ENCODE measurements at places on chromosomes 7 and 10.

GRCh38 chr7:105963038-105963667 lies at the start of gene CDHR3:
CDHR3 (plus strand) TSS chr7:105963264; CDS start chr7:105963319, 55 bp downstream.
- DNase-seq, result no peak

- DNase-seq, result no peak
Measured at GRCh38 chr7:147145194-147145593, 1028.6 kb downstream of the CNTNAP2 start.

- DNase-seq, result no peak
Measured at GRCh38 chr10:13862546-13863233, 275.9 kb downstream of the PRPF18 start.

- peak; percentile 59 for DNase-seq
Measured at GRCh38 chr10:30437031-30437841, 3.3 kb downstream of the MAP3K8 start.

DNA sequence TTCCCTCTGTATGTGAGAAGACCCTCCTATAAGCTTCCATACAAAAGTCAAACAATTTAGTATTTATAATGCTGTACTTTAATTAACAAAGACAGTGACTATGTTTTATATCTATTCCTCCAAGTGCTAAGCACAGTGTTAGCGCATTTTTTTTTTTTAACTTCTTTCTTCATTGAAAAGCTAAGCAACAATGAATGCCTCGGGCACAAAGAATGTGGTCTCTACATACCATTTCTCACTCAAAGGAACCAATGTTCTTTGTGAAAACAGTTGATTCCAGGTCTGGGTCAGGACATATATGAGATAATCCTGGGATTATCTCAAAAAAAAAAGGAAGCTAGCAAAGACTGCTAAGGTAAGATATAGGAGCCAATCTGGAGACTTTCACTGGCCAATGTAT lies 26.2 kb upstream of the REEP3 start:
- no peak for DNase-seq

- no peak for DNase-seq
Measured at GRCh38 chr10:70984986-70985722, 96.8 kb upstream of the PCBD1 start.

GRCh38 chr7:71826141-71826540 lies 586.0 kb downstream of the CALN1 start:
- DNase-seq, result no peak

GRCh38 chr7:158422887-158423560 lies 164.6 kb downstream of the PTPRN2 start:
- no peak for DNase-seq

DNA sequence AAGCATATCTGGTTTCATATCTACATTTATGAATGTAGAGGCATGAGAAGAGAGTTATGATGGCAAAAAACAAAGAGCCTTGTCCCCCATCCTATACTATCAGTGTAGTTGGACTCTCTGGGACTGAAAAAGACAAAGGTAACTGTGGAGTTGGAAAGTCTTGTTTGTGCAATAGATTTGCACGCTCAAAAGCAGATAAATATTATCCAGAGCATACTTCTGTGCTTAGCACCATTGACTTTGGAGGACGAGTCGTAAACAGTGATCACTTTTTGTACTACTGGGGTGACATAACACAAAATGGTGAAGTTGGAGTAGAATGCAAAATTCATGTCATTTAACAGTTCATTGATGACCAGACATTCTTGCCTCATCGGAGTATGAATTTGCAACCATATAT lies 85.2 kb upstream of the EGFR start:
- DNase-seq, result no peak

DNA sequence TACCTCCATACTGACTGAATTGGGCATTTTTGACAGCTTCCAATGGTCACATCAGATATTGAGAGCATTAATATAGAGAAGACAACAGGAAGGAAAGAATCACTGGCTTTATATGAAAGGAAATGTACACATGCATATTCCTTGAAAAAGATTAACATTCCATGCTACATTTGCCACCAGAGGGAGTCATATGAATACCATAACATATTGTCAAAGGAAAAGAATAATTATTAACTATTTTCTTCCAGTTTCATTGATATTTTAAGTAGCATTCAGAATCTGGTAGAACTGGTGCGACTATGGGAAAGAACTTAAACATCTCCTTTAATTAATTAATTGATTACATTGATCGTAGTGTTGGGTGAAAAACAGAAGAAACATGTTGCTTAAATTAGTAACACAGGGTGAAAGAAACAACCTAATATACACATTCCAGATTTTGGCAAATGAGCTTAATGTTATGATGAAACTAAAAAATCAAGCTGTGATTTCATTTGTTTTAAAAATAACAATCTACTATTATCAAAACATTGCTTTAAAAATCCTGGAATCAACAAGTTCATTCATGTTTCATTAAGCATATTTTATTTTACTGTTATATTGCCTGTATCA lies 71.5 kb downstream of the GPR85 start:
- DNase-seq, result peak; percentile 16

DNA sequence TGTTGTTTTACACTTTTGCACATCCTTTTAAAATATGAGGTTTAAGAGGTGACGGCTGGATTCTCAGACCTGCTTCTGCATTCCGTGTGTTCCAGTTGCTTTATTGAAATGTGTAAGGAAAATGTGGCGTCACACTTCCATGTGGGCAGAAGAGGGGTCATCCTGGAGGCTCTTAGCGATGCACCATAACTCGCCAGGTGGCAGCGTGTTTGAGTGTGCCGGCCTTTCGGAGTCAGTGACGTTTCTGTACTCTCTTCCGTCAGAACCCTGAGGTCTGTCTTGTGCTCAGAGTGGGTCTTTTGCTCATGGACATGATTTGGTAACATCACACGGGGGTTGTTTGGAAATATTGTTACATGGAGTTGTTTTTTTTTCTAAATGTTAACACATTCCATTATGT lies 9.1 kb downstream of the PPP2R2D start:
- DNase-seq, result no peak

DNA sequence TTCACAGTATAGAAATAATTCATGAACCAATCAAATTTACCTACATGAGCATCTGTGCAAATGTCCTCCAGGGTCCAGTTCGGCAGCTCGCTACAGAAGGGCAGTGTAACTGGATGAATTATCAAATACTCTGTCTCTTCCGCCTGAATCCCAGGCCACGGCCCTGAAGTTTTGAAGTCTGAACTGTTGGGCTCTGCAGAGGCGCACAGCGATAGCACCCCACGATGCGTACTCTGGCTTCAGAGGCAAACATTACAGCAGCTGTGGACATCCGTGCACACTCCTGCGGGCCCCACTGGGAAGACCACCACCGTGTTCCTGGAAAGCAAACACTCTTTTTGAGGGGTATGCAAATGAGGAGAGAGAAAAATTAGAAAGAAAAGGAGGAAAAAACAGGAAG lies 259.8 kb upstream of the TCERG1L start:
- DNase-seq, result no peak

GRCh38 chr7:90178679-90179278 lies 24.5 kb downstream of the STEAP1 start:
- peak; percentile 95 for DNase-seq

- no peak for DNase-seq
Measured at GRCh38 chr10:12634621-12634931, 285.2 kb downstream of the CAMK1D start.

GRCh38 chr7:98276241-98276761 lies 5.2 kb upstream of the BRI3 start:
- no peak for DNase-seq

DNA sequence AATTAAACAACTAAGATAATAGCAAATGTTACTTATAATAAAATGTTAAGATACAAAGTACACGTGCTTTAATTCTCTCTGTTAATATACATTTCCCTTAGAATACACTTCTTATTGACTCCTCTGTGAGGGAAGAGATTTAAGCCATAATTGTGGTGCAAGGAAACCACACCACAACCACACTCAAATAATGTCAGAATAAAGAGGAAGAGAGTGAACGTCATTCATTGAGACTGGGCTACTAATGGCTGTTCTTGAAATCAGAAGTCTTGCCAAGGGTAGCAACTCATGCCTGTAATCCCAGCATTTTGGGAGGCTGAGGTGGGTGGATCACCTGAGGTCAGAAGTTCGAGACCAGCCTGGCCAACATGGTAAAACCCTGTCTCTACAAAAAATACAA lies 10.0 kb downstream of the FAM171A1 start:
- no peak for DNase-seq

GRCh38 chr10:95243318-95243617 lies 47.5 kb downstream of the PDLIM1 start:
- no peak for DNase-seq

Data from A172 (cell line).